T1000 (cell line): ENCODE measurements at places on chromosomes 6 and 20.
A peak's percentile ranks its signal among the peaks of the same experiment; 100 is the strongest.

DNA sequence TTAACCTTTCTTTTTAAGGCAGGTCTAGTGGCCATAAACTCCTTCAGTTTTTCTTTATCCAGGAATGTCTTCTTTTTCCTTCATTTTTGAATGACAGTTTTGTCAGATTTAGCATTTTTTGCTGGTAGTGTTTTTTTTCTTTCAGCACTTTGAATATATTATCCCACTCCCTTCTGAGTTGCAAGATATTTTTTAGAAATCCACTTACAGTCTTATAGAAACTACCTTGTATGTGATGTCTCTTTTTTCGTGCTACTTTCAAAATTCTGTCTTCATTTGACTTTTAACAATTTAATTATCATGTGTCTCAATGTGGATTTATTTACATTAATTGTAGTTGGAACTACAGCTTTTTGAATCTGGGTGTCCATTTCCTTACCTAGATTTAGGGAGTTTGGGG, 284.4 kb upstream of the RNF217 start:
- no peak for DNase-seq

- DNase-seq = no peak
Observed at GRCh38 chr20:37920270-37920669, 17.3 kb downstream of the VSTM2L start.

- no peak for DNase-seq
Observed at GRCh38 chr6:69768664-69769063, 28.1 kb downstream of the LMBRD1 start.

- no peak for DNase-seq
Observed at GRCh38 chr20:52193133-52193532, 1.6 kb upstream of the ZFP64 start.

- DNase-seq = no peak
Observed at GRCh38 chr6:49782725-49783124, 4.4 kb downstream of the PGK2 start.

- DNase-seq = no peak
Observed at GRCh38 chr20:62059401-62059800, 6.3 kb downstream of the TAF4 start.

DNA sequence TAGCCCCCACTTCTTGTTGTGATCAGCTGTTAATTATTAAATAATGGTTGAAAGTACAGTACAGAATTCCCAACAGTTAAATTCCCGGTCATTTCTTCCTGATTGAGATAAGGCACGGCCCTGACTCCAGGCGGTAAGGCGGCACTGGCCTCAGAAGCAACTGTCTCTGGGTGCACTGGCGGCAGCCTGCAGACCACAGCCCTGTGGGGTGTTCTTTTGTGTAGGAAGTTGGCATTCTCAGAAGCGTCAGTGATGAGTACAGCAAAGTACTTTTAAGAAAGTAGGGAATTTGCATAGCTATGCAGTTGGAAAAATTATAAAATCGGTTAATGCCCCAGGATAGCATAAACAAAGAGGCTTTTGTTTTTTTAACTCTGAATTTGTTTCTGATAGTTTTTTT, 50.5 kb downstream of the SAMD5 start:
- no peak for DNase-seq

- DNase-seq = no peak
Observed at GRCh38 chr6:135514706-135515105, 17.2 kb upstream of the AHI1 start.

- no peak for DNase-seq
Observed at GRCh38 chr6:65531533-65531932, 175.5 kb downstream of the EYS start.

- DNase-seq = no peak
Observed at GRCh38 chr20:16215041-16215440, 358.2 kb downstream of the KIF16B start.

- DNase-seq = peak; percentile 74
Observed at GRCh38 chr6:14596410-14596809, 478.8 kb downstream of the CD83 start.

GRCh38 chr20:21395666-21396598, 1.4 kb downstream of the NKX2-4 start:
- no peak for DNase-seq

DNA sequence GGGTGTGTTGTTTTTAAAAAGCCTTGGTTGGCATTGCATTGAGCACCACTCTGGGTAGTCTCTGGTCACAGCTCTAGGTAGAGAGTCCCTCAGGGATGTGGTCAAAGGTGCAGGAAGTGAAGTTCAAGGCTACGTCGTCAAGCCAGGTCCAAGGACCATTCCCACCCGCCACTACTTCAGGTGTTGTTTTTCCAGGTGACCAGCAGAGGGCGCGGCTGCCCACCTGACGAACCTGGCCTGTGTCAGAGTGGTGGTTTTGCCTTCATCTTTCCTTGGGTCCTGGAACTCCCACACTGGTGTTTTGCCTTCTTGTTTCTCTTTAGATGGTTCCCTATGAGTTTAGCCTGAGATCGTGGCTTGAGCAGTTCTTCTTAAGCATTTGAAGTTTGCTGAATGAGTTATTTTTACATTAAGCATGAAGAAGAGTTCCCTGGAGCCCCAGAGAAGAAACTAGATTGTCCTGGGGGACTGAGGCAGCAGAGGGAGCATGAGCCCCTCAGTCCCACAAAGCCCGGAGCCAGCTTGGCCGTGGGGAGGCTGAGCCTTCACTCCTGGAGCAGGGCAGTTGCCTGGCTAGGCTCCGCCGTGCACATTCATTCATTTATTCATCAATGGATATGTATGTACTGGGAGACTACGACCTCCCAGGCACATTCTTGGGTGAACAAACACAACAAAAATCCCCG, 5.6 kb upstream of the PHACTR3 start:
- DNase-seq = no peak

DNA sequence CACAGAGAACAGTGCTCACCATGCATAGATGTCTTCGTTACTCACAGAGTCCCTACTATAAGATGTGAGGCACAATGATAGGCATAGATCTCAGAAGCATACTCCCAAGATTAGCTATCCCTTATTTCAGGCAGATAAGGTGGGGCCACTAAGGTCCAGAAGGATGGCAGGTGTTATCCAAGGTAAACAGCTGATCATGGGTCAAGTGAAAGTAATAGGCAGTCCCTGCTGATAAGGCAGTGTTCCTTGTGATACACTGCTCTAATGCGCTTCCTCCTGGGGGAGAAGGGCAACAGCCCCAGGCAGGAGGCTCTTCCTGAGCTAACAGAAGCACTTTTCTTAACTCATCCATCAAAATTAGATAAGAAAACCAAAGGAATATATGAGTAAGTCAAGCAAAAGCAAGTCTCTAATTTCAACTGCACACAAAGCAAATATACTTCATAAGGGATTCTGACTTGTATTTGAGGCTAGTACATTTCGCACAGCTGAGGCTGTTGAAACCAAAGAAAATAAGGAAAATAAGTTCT, 42.2 kb downstream of the METTL24 start:
- no peak for DNase-seq

- DNase-seq = no peak
Observed at GRCh38 chr6:132964101-132964867, 149.9 kb downstream of the RPS12 start.

DNA sequence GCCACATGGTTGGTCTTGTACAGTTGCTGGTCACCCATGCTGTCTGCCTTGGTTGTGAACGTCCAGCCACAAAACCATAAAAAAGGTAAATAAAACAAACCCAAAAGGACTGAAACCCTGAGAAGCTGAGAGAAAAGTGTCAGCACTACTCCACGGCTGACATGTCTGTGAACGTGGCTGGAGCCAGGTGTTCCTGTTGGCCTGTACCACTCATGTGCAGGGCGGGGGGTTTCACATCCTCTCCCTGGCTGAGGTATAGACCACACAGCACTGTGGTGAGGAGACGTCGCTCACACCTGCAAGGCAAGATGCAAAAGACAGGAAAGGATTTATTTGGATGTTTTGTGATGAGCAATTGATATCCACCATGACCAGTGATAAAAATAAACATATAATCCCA, 51.9 kb upstream of the MRPS10 start:
- DNase-seq = no peak

GRCh38 chr20:10843146-10843711, 169.4 kb upstream of the JAG1 start:
- no peak for DNase-seq

- no peak for DNase-seq
Observed at GRCh38 chr6:490251-491037, 98.9 kb downstream of the IRF4 start.

- no peak for DNase-seq
Observed at GRCh38 chr6:156167016-156167624, 610.1 kb upstream of the ARID1B start.

- no peak for DNase-seq
Observed at GRCh38 chr6:5634525-5634924, 372.2 kb downstream of the NRN1 start.

DNA sequence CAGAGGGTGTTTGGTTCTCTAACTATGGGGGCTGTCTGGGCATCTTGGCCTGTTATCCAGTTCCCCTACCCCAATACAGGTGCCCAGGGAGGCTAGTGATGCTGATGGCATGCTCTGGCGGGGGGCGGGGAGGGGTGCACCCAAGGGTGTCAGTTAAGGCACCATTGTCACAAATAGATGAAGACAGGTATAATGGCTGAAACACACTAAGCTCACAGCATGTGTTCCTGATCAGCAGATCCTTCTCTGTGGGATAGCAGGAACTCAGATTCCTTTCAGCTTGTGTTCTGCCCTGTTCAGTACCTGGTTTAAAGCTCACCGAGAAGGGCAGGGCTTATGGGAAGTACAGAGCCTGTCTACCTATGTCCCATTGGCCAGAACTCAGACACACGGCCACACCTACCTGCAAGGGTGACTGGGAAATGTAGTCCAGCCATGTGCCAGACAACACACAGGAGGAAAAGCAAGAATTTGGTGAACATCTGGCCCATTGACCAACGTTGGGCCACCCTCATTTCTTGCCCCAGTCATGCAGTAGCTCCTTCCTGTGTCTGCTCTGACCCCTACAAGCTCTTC, 3.4 kb upstream of the RSPO4 start:
- no peak for DNase-seq

DNA sequence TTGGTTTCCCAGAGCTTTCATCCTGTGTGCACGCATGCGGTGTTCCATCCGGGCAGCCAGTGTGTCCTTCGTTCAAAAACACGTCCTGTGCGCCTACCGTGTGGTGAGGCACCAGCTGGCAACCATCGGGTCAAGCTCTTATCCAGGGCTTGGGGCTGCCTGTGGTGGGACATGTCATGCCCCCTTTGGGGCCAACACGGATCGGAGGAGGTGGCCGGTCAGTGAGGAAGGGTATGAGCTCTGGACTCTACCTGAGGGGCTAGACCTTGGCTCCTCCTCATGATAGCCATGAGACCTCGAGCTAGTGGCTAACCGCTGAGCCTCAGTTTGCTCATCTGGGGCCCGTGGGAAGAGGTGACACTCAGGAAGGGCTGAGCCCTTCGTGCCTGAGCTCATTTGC, 158.5 kb upstream of the PMEPA1 start:
- DNase-seq = no peak

- DNase-seq = no peak
Observed at GRCh38 chr20:63176034-63176426, 39.9 kb downstream of the YTHDF1 start.

DNA sequence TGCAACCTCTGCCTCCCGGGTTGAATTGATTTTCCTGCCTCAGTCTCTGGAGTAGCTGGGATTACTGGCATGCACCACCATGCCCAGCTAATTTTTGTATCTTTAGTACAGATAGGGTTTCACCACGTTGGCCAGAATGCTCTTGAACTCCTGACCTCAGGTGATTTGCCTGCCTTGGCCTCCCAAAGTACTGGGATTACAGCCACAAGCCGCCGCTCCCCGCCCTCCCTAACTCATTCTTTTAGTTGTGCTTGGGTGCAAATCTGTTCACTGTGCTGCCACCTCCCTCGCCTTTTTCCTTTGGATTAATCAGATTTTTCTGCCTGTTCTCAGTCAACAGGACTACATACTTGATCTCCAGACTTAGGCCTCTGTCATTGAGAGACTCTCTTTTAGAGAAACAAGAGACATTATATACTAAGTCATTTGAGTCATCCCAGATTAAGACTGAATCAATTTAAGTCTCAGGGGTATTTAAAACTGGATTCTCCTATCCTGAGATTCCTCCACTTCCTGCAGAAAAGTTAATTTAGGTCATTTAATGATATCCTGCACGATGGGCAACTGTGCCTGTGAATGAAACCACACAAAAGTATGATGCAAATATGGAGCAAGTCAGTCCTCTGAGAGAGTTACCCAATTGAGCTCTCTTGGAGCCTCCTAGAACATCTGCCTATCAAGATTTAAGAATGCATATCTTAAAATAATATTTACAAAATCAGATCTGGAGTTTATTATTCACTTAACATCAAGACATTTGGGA, 136.1 kb upstream of the THEMIS start:
- no peak for DNase-seq

- DNase-seq = no peak
Observed at GRCh38 chr6:36756786-36757185, 59.2 kb downstream of the RAB44 start.

- no peak for DNase-seq
Observed at GRCh38 chr6:13357551-13358075, 29.3 kb upstream of the TBC1D7 start.

DNA sequence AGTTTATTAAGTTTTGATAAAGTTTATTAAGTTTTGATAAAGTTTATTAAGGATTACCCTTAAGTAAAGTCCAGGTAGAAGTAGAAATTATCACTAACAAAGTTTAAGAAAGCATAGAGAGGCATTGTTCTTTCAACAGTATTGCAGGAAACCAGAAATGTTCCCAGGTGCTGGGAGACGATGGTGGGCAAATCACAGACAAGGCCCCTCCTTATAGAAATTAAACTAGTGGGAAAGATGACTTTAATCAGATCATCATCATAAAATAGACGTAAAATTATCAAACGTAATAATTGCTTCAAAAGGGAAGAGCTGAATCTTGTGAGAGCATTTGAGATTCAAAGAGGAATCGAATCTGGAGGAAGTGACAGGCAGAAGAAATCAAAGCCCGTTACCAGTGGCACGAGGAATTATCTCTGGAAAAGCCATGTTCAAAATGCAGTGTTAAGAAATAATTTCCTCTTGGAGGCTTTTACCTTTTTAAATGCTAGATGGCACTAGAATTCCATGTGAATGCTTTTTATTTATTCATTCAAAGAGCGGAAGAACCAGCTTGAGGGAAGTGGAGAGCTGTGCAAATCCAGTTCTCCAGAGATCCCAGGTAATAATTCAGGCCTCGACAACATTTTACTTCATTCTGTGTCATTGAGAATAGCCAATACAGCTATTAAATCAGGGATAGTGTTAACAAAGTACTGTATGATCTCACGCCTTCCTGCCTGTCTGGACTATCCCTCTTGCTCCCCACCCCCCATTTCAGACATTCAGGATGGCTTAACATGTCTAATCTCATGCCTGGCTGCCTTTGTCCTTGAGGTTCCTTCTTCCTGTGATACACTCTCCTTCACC, 1.0 kb upstream of the APMAP start:
- no peak for DNase-seq

GRCh38 chr20:47330071-47330470, 26.4 kb downstream of the ZMYND8 start:
- no peak for DNase-seq

GRCh38 chr6:90411292-90411781, 114.7 kb upstream of the BACH2 start:
- DNase-seq = no peak
